Stimulated activated naive CD4-positive, alpha-beta T cell (primary cell): ENCODE measurements at places on chromosomes 3 and 15.

DNA sequence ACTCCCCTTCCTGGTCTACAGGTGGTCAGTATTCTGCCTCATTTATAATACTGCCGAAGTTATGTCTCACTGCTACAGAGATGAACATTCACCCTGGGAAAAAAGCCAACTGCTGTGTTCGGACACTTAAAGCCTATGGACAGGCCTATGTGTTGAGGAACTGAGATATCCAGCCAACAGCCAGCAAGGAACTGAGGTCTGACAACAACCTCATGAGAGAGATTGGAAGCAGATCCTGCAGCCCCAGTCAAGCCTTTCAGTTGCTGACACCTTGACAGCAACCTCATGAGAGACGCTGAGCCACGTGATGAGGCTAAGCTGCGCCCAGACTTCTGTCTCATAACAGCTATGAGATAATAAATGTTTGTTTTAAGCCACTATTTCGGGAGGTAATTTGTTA is 18.2 kb upstream of the FHIT start:
- no peak for DNase-seq

GRCh38 chr3:65169961-65170360 is 482.2 kb upstream of the ADAMTS9 start:
- no peak for DNase-seq

DNA sequence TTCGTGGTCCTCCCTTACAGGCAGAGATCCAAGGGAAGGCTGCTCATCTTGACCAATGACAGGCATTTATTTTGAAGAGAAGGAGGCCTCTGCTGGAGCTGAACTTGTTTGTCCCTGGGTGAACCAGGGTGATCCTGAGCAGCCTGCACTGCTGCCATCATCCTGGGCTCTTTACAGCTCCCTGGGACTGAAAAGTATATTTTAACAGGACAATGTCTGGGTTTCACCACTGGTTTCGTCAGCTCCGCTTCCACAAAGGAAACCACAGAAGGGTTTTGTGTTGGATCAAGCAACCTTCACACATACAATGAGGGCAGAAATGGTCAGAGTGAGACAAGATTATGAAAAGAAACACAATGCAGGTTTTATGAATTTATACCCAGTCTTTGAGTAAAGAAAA is 400.7 kb upstream of the TPM1 start:
- DNase-seq = no peak

- DNase-seq = no peak
Measured at GRCh38 chr3:78529601-78530000, 1238.2 kb downstream of the ROBO1 start.

DNA sequence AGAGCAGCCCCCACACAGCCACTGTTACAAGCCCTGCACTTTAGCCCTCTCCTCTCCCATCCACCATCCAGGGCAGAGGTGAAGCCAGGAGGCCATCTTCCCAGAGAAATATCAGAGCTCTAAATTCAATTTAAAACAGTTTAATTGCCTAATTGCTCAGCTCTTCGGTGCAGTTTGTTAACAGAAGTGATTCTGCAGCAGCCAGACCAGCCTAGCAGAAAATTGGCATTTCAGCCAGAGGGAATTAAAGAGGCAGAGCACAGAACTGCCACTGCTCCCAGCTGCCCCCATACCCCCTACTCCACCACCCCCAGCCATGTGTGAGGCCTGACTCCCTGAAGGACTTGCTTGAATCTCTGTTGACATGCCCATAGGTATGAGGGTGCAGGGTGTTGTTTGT is 38.5 kb downstream of the TPRA1 start:
- no peak for DNase-seq

GRCh38 chr3:46869440-46869839 is 6.2 kb upstream of the MYL3 start:
- no peak for DNase-seq

DNA sequence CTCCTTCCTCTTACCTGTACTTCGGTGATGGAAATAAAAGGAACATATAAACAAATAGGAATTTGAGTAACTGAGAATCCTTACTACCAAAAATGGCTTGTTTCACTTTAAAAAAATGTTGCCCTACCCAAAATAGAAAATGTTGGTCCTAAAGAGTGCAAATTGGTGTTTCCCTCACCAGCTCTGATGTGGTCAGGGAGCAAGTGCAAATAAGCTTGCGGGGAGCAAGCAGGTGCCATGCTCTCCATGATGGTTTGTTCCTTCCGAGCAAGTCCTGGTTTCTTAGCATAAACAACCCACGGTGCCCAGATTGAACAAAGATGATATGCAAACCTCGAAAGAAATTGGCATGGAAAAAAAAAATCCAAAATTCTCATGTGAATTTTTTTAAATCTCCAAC is 68.8 kb downstream of the PGPEP1L start:
- DNase-seq = no peak

- DNase-seq = no peak
Measured at GRCh38 chr3:6396631-6397030, 464.3 kb upstream of the GRM7 start.

GRCh38 chr3:195879416-195880036 is 28.8 kb downstream of the TNK2 start:
- no peak for DNase-seq

- no peak for DNase-seq
Measured at GRCh38 chr3:14397531-14397930, 4.9 kb upstream of the SLC6A6 start.

- DNase-seq = no peak
Measured at GRCh38 chr3:98801043-98801747, 38.1 kb downstream of the ST3GAL6 start.

DNA sequence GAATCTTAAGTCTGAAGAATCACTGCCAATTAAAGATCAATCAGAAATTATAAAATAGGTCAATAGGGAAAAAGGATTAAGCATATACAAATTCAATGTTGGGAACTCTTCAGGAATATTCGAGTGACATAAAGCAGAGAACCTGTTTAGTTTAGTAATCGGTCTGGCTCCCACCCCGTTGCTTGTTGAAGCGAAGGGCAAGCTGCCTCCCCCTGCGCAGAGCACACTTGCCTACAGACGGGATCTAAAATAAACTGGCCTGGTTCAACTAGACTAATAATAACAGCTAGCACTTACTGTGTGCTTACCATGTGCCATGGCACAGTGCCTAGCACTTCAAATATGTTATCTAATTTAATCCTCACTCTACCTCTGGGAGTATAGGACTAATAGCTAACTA is 8.6 kb downstream of the SEMA6D start:
- DNase-seq = no peak

- no peak for DNase-seq
Measured at GRCh38 chr3:151686257-151686656, 47.5 kb upstream of the AADACL2 start.

- no peak for DNase-seq
Measured at GRCh38 chr15:35583863-35584528, 38.0 kb upstream of the DPH6 start.

DNA sequence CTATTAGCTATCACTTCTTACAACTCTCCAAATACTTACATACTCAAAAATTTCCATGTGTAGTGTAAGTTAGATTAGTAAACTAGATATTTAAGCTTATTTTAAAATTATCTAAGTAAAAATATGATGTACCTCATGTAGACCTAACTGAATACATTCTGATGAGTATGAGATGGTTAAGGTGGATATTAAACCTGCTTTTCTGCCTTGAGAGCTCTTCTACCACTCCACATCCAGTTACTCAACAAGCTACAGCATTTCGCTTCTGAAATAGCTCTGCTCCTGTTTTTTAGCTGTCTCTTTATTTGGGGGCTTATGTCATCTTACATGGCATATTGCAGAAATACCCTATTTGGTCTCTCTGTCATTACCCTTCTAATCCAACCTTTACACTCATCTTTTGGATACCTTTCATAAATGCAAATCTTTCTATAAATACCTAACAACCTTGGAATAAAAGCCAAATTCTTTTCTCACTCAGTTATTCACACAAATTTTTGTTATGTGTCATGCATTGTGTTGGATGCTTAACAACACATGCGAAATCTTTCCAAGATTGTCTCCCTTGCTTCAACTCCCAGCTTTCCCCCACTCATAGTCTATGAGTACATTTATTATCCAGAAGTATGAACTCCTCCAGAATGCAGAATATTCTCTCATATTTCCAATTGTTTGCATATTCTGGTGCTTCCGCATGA is 92.0 kb downstream of the ALCAM start:
- no peak for DNase-seq

DNA sequence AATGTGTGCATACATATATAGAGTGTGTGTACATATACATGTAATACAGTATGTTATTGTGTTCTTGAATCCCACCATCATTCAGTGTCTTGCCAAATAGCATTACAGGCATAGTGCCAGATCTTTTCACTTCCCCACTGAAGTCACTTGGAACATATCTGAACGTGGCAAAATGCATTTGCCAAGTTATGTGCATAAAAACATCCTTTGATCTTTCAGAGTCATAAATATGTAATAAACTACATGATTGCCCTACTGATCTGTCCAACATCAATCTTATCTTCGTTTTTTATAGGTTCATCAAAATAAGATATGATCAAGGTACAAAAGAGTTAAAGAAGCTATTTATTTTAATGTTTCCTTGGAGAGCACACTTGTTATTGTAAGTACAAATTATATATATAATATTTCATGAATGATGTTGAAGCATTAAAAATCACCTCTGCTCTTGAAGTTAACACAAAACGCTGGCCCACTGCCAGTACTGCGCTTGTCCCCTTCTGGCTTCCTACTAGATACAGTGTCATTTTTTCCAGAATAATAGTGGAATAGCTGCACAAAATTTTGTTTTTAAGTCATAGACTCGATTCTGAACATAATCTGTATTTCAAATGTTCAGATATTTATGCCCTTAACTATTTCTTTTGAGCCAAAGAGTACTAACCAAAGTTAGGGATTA is 549.5 kb upstream of the ARRDC4 start:
- no peak for DNase-seq

- DNase-seq = peak; percentile 63
Measured at GRCh38 chr15:39426552-39427532, 154.0 kb upstream of the THBS1 start.

DNA sequence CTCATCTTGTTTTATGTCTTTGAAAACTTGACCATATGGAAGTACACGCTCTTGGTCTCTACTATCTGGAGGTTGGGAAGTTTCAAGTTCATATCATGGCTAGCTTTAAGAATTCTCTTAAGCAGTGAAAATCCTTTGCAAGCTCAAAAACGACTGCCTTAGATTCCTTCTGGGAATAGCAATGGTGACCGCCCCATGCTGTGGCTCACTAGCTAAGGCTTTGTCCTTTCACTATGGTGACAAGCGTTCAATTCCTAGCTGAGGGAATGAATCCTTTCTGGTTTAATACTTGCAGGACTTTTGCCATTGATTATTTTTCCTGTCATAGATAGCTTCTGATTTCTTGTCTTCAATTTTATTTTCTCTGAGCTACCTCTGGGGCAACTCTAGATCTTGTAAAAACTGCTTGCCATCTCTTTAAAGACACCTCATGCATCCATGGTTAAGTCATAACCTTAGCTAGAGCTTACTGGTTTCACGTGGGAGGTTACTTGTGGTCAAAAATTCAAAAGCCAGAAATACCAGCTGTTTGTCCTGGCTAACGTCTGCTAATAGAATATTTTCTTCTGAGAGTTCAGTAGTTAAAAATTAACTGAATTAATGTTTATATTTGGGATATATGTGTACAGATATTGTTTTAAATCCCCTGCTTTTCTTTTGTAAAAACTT is 673.4 kb upstream of the CBLB start:
- DNase-seq = no peak

GRCh38 chr3:197298945-197299854 is 788 bp upstream of the DLG1 start:
- DNase-seq = no peak

- DNase-seq = no peak
Measured at GRCh38 chr3:5423523-5423922, 236.0 kb downstream of the EDEM1 start.

DNA sequence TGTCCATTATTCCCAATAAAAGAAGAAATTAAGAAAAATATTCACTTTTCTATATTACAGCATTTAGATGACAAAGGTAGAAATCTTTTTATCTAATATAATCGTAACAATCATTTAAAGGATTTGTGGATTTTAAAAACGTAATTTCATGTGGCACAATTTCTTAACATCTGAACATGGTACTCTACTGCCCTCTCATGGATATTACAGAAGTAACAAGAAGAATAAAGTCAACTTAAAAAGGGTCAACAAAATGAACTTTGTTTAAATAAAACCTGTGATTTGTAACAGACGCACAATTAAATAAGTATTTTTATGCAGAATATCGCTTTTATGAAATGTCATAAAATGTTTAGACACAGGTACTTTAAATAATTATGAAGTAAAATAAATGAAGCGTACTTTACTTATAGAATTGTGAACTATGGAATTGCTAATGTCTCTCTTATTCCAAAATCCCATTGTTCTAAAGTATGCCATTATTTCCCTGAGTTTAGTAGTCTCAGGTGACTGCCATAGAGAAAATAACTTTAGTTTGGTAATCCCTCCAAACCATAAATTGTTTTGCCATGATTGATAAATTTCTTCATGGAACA is 366.8 kb upstream of the ZNF385D start:
- no peak for DNase-seq

- no peak for DNase-seq
Measured at GRCh38 chr3:66778777-66779176, 219.3 kb upstream of the KBTBD8 start.

DNA sequence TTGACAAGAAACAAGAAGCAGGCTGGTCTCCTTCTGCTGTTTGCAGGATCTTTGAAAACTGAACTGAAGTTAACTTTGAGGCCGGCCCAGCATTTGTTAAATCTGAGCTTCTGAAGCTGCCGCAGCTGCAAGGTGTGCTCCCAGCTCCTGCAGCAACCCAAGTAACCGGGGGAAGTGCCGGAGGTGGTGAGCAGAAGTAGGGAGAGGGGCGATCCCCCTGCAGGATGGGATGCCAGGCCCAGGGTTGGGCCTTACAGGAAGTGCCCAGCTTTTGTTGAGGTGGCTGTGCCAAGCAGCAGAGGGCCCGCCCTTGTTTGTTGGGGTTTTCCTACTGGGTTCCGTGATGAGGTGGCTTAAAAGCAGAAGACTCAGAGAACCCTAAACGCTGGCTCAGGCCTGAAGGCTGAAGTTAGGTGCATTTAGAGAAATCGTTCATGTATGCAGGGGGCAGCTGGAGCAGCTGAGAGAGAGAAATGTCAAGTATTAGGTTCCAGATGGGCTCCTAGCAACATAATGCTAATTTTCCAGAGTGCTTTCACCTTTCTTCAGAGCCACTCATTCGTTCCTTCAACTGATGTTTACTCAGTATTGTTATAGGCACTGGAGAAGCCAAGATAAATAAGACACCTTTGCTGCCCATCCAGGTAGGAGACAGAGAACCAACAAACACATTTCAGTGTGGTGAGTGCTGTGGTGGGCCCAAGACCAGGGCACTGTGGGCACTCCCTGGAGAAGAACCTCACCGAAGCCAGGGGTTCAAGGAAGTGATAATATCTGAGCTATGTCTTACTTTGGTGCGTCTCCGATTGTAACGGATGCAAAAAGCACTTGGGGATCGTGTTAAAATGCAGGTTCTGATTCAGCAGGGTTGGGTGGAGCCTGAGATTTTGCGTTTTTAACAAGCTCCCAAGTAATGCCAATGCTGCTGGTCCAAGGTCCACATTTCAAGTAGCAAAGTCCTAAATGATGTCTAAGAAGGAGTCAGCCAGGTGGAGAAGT is 42.2 kb upstream of the PLCL2 start:
- peak; percentile 80 for DNase-seq

GRCh38 chr3:145450018-145450682 is 710.8 kb downstream of the PLOD2 start:
- no peak for DNase-seq
